ENCODE measurements at places on chromosomes 11 and 22. TPM values are rescaled to one million over a fixed set of nuclear protein-coding genes. Genes with fewer than 3 reads are reported as not detected.

Gene ALX4
- not detected for total RNA-seq

Gene AQP11
- 0.16 TPM for total RNA-seq

Gene RBMXL2
- total RNA-seq, result not detected

Gene SAAL1
- 18.2 TPM for total RNA-seq

Gene MB
- total RNA-seq, result not detected

Gene SERPING1
- total RNA-seq, result 0.57 TPM

Gene PRR33
- total RNA-seq, result not detected
